Psoas muscle (tissue), 8 donors: ENCODE measurements at places on chromosomes 4 and X.
A peak's percentile ranks its signal among the peaks of the same experiment; 100 is the strongest.

DNA sequence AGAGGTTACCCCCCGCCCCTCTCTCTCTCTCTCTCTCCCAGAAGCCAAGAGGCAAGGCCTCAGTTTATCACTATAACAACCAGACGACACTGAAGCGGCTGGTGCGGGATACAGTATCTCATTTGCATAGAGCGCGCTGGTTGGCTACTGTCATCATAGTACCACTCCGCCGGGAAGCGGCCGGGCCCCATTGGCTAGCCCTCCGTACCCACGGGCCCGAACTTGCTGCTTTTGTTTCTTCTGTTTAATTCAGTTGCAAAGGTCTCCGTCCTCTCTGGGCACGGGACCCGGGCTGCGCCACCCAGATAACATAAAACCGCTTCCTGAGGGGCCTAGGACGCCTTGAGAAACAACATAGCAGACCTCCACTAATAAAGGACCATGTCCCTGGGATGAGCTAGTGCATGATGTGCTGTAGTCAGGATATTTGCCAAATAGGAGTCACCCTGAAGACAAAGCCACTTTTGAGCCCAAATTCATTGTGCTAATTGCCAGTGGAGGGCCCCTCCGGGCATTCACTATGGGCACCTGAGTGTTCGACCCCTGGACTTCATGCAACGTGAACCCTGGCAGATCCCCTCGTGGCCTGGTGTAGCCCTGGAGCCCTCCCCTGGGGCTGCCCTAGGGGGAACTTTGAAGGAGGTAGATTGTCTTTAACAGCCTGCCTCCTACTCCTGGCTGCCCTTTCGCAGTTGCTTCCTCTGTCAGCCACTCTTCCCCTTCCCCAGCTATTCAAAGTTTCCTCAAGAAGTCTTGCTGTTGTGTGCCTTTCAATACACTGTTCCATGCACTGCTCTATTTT, at the start of gene PCYT1B:
Gene PCYT1B (minus strand): TSS at position 91 of the 802 bp plus-strand sequence. CDS start 242 bp downstream, outside the sequence.
- DNase-seq = peak; percentile 64

GRCh38 chrX:154090731-154091130, 6.8 kb downstream of the MECP2 start:
- no peak for DNase-seq

DNA sequence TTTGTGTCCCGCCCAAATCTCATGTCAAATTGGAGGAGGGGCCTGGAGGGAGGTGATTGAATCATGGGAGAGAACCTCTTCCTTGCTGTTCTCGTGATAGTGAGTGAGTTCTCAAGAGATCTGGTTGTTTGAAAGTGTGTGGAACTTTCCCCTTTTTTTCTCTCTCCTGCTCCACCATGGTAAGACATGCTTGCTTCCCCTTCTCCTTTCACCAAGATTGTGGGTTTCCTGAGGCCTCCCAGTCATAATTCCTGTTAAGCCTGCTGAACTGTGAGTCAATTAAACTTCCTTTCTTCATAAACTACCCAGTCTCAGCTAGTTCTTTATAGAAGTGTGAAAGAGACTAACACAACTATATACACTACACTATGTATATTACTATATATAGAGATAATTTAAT, 697.8 kb upstream of the HS3ST1 start:
- DNase-seq = no peak

DNA sequence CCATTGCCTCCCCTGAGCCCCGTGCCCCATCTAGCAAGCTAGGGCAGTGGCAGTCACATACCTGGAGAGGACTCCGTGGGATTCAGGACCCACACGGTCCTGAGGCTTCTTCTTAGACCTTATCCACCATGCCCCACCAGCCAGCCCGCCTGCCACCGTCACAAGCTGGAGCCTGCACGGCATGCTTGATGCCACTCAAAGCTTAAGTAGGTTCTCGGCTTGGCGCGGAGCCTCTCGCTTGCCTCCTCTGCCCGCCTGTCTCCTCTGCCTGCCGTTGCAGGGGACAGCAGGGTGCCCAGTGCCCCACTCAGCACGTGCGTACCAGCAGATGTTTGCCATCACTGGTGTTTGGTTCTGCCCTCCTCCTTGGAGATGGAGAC, 14.1 kb downstream of the PSAPL1 start:
- no peak for DNase-seq

DNA sequence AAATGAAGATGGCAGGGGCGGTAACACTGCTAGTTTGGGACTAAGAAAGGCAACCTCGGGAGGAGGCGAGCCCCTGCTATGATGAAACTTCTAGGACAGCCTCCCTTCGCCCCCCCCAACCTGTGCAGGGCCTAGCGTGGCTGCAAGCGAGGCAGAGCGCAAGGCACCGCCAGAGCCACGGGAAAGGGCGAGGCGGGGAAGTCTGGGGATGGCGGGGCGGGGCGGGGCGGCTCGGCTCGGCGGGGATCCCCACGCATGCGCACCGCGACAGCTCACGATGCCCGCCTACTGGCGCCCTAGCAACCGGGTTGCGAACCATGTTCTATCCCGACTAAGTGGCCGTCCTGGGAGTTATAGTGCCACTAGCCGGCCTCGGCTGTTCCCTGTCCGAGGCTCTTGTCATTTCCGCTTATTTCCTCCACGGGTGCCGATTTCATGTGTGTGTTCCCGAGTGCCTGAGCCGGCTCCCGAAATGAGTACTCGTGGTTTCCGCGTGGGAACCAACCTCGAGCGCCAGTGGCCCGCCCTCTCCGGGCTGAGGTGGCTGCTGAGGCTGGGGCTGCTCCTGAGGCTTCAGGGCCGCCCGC, 28.7 kb upstream of the RBMX start:
- peak; percentile 81 for DNase-seq
